Activated naive CD4-positive, alpha-beta T cell treated with anti-CD3 and anti-CD28 coated beads, Interleukin-2, amount 50 U/mL, for 72 hours (primary cell): ENCODE measurements at places on chromosomes 13 and 19.

GRCh38 chr19:39533003-39533512 lies 406 bp upstream of the EID2B start:
- DNase-seq: peak; percentile 18

- no peak for DNase-seq
Observed at GRCh38 chr13:111267784-111268183, 52.7 kb upstream of the TEX29 start.

GRCh38 chr13:113914333-113915011 lies 50.6 kb upstream of the GAS6 start:
- no peak for DNase-seq

DNA sequence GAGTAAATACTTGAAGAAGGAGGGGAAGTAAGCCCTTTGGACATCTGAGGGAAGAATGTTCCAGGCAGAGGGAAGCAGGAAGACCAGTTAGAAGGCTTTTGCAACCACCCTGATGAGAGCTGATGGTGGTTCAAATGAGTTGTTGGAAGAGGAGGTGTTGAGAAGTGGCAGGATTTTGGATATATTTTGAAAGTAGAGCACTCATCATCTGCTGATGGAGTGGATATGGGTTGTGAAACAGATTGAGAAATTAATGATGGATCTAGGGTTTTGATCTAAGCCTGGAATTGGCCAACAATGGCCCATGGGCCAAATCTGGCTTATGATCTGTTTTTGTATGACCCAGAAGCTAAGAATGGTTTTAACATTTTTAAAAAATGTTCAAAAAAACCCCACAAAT lies 230.7 kb downstream of the NDFIP2 start:
- no peak for DNase-seq

DNA sequence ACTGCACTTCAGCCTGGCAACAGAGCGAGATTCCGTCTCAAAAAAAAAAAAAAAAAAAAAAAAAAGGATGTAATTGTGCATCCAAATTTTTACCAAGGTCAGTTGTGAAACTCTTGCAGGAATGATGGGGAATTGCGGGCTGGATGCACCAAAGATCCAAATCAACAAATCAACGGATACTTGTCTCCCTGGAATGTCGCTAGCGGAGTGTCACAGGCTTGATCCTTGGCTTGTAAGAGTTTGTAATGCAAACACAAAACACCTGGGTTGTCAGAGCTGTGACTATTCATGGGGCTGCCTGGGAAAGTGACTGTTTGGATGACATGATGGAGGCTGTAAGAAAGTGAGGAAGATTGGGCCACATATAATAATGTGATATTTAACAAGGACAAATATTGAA lies 4.2 kb downstream of the KANK3 start:
- no peak for DNase-seq

GRCh38 chr19:38267761-38268483 lies 3.5 kb downstream of the SPINT2 start:
- DNase-seq: no peak

GRCh38 chr13:40503011-40503410 lies 163.4 kb downstream of the FOXO1 start:
- no peak for DNase-seq
